ENCODE measurements at places on chromosomes 7 and 10. TPM values are rescaled to one million over a fixed set of nuclear protein-coding genes. Genes with fewer than 3 reads are reported as not detected.

DNA sequence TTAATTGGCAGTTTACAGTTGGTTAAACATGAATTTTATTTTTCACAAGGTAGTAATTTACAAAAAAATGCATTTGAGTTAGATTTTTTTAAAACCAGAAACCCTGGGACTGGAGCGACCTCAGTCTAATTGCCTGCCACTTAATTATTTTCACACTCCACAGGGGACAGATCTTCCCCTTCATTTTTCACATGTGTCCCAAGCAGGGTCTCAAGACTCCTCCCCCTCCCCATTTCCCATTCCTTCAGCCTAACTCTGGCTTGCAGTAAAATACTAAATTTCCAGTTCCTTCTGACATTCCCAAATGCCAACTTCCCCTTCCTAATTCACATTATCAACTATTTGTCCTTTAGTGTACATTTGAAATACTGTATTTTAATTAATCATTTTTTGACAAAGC is 948 bp downstream of the ZNF138 start:
- DNase-seq: no peak

DNA sequence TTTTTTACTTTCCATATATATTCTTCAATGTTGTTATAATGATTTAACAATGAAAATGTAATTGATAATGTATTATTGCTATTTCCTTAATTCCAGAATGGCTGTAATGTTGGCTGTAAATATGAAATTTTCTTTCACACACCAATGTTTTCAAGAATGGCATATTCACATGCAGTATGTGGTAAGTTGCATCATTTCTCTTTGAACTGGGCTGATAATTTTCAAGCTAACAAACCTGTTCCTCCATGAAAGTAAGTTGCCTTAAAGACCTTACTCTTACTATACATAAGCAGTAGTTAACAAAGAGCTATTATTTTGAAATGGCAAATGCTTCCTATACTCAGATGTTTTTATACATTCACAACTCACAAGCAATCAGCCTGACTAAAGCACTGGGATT is 154.5 kb downstream of the TMEM168 start:
- DNase-seq: no peak

GRCh38 chr10:11223081-11223480 is 205.4 kb downstream of the CELF2 start:
- DNase-seq: no peak

DNA sequence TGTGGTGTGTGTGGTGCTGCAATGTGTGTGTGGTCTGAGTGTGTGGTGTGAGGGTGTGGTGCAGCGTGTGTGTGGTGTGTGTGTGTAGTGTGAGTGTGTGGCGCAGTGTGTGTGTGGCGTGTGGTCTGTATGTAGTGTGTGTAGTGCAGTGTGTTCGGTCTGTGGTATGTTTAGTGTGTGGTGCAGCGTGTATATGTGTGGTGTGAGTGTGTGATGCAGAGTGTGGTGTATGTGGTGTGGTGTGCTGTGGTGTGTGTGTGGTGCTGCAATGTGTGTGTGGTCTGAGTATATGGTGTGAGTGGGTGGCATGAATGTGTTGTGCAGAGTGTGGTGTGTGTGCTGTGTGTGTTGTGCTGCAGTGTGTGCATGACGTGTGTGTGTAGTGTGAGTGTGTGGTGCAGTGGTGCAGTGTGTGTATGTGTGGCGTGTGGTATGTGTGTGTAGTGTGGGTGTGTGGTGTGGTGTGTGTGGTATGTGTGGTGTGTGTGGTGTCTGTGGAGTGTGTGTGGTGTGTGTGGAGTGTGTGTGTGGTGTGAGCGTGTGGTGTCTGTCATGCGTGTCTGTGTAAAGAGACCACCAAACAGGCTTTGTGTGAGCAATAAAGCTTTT is 31.0 kb upstream of the PODXL start:
- DNase-seq: no peak

GRCh38 chr7:143485094-143485493 is 7.4 kb downstream of the TAS2R41 start:
- no peak for DNase-seq

- no peak for DNase-seq
These were observed 1.2 kb upstream of the SGCE start for GRCh38 chr7:94656925-94657731.

GRCh38 chr10:125441151-125441550 is 241.8 kb downstream of the TEX36 start:
- DNase-seq: no peak

GRCh38 chr7:17255926-17256325 is 42.5 kb upstream of the AHR start:
- no peak for DNase-seq

DNA sequence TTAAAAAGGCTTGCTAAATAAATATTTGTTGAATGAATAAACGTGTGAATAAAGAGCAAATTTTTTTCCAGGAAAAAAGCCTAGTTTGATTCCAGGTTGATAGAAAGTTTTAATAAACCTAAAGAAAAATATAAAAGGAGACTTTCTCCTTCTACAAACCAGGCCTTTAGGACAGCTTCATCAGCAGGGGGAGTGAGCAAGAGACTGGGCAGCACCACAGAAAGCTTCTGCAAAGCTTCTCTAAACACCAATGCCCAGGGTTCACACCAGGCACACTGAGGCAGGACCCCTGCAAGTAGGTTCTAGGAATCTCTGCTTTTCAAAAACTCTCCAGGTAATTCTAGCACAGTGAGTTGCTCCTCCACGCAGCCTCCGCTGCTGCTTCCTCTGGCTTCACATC is 66.4 kb upstream of the SEC61G start:
- no peak for DNase-seq

- DNase-seq: no peak
These were observed 601.5 kb downstream of the PHTF2 start for GRCh38 chr7:78400038-78400437.

GRCh38 chr7:45662540-45663166 is 88.5 kb downstream of the ADCY1 start:
- no peak for DNase-seq

DNA sequence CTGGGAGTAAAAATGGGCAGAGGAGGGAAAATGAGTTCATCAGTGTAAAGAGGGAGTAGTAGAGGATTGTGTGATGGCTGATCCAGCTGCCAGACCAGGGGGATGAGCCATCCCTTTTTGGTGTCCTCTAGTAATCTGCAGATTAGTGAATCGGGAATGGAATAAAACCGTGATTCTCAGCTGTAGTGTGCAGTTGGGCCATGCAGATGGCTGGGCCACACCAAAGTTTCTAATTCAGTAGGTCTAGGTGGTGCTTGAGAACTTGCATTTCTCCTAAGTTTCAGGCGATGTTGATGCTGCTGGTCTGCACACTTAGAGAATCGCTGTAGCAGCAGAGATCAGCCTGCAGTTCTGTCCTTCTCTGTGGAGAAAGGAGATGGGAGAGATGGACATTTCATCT is 22.7 kb downstream of the PDCD11 start:
- no peak for DNase-seq

DNA sequence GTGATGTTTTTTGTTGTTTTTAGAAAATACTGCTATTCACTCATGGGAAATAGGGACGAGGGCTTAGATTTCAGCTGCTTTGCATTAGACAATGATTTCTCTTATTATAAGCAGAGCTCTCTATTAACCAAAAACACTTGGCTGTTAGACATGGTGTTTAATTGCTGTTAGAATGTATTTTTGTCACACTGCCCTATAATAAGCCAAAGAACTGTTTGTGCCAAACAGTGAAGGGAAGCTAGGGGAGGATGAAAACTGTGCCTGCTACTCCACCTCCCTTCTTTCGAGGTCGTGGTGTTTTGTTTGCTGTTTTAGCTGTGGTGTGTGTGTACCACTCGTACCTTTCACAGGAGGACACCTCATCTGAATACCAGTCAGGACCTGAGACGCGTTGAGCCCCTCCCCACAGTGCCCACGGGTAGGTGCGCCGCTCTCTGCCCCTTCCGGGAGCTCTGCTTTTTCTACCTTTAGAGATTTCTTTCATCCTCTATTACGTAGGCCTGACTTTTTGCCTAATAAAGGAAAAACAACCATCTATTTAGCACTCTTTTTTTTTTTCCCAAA is 57.9 kb downstream of the CUX1 start:
- DNase-seq: no peak

DNA sequence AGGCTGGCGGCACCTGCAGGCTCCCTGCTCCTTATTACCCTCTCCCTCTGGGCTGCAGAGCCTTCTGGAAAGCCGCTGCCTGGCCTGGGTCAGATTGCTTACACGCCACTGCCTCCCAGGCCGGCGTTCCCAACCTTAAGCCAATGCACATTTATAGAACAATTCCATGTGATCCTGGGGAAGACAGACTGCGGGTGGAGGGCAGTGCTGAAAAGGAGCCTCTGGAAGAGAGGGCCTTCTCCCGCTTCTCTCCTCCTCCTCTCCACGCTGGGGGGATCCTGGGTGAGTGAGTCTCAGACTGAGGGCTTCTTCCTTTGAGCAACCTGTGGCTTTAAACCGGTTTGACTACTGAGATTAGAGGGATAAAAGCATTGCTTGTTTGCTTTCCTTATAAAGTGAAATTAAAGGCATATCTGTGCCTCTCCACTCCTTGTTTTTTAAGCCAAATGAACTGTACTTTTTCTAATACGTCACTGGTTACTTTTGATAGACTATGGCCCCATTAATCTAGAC is 5.5 kb downstream of the TACC2 start:
- DNase-seq: peak; percentile 49

DNA sequence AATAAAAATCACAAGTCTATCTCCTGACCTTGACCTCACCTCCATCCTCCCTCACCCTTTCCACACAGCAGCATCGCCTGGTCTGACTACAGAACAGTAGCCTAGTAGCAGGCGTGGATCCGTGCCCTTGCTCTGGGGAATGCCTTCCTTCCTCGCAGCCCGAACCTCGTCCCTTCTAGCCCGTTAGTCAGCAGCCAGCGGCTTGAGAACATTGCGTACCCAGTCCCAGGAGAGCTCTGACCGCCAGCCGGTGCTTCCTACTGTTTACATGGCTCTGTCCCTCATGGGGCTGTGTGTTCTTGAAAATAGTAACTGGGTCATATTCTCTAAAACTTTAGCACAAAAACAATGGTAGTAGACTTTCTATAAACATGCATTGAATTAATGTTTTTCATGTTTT is 682.7 kb upstream of the IGFBP3 start:
- DNase-seq: no peak

DNA sequence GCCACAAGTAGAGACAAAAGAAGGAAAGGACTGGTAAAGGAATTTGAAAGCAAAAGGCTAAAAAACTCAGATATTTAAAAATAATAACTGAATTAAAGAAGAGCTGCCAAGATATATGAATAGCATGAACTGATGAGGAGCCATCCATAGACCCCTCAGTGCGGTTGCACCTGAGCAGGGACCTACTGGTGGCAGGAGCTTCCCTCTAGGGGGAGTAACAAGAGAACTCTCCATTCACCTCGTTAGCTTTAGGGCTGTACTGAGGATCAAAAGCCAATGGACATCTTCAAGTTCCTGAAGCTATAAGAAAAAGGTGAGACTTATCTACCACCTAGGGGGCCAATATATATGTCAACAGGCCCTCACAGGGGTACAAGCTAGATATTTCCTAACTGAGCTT is 27.8 kb upstream of the DOCK1 start:
- DNase-seq: no peak

- no peak for DNase-seq
These were observed 689.6 kb downstream of the NRG3 start for GRCh38 chr10:82564353-82565196.

GRCh38 chr7:102186306-102186705 is 100.4 kb upstream of the SH2B2 start:
- no peak for DNase-seq

- DNase-seq: no peak
These were observed 553 bp downstream of the DNAJC30 start for GRCh38 chr7:73682745-73683055.

- no peak for DNase-seq
These were observed 1239.3 kb downstream of the SORCS1 start for GRCh38 chr10:105925045-105925785.

DNA sequence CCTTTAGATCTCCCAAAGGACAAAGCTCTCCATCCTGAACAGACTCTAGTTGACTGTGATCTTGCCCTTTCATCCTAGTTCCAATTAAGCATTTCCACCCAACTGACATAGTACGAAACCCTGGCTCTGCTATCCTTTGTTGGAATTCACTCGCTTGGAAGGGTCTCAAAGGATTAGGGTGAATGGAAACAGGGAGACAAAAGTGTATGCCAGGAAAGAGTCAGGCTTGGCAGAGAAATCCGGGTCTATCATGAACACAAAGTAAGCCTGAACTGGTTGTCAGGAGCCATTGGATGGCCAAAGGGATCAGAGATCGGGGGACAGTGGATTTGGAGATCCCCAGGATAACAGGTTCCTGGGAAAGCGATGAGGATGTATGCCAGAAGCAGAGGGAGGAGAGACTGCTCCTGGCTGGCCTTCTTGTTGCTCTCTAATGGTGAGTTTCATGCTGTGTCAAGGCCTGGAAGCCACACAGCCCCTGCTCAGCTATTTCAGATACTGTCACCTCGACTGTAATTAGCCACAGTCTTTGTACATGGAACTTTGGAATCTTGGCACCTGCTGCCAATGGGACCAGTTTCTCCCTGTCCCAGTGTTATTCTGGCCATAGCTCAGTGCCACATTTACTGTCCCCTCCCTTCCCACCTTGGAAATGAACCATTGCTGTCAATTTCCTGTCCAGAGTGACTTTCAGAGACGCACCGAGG is 1168.7 kb upstream of the AUTS2 start:
- no peak for DNase-seq

DNA sequence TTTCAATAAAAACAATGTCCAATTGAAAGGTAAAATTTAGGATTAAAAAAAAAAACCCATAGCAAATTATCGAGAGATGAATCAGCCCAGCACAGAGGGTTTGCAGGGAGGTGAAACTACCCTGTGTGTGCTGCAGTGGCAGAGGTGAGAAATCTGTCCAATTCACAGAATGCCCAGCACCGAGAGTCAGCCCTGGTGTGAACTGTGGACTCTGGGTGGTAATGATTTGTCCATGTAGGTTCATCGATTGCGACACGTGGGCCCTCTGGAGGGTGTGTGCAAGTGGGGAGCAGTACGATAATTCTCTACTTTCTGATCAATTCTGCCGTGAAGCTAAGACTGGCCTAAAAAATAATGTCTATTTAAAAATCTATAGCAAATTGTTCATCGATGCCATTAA is 94.5 kb upstream of the PFKP start:
- DNase-seq: no peak

The PLAU gene
- 28.8 TPM for polyA plus RNA-seq

The MBL2 gene
- polyA plus RNA-seq: not detected

The POM121L12 gene
- not detected for polyA plus RNA-seq

The SFTPA1 gene
- not detected for polyA plus RNA-seq

The CABCOCO1 gene
- polyA plus RNA-seq: not detected

The ODAD2 gene
- 1.1 TPM for polyA plus RNA-seq

The GPR15LG gene
- polyA plus RNA-seq: not detected
